ENCODE measurements at places on chromosomes 16 and 17.

- DNase-seq, result peak; percentile 21
These were observed 31.9 kb downstream of the CMC2 start for GRCh38 chr16:80974649-80975376.

DNA sequence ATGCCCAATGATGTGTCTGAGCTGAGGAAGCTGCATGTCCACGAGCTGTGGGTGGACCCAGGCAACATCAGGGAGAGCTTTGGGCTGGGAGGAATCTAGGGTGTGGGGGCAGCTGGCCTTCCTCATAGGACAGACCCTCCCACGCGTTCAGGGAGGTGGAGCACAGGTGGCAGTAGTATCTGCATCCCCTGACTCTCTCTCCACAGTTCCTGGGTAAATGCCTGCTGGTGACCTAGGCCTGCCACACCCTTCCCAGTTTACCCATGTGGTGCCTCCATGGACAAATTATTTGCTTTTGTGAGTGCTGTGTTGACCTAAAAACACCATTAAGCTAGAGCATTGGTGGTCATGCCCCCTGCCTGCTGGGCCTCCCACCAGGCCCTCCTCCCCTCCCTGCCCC lies 3.2 kb downstream of the HBM start:
- no peak for DNase-seq

- peak; percentile 59 for DNase-seq
These were observed 58.3 kb downstream of the RAI1 start for GRCh38 chr17:17739388-17740066.

DNA sequence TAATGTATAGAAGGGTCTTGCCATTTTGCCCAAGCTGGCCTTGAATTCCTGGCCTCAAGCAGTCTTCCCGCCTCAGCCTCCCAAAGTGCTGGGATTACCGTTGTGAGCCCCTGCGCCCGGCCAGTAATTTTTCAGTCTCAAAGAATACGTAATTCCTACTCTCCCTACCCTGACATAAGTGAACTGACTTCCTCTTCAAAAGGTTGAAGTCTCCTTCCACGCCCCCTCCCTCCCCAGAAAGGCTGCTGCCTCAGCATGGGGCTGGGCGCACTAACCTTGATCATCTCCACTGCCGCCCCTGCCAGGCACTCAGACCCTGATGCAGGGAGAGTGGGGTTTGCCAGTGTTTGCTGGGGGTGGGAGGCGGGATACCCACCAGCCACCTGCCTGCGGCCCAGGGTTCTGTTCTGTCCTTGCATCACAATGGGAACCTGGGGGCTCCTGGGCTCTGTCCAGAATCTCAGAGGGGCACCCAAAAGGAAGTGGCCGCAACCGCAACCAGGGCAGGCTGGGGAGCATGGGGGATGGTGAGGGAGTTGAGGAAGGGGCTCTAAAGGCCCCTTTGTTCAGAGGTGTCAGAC lies 27.5 kb downstream of the KIFC3 start:
- DNase-seq, result no peak

DNA sequence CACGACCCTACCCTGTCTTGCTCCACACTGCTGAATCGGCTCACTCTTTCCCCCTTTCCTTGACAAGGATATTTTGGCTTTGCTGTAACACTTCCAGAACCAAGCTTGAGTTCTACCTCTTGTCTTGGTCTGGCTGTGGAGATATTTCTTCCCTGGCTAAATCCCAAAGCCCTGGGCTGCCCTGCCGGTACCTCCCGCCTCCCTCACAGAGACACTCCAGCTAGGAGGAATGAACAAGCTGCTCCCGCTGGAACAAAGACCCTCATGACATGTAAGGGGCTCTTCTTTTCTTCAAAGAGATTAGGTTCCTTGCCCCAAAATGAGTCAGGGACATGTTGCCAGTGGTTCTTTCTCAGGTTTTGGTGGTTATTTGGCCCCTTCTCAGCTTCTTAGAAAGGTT lies 10.8 kb downstream of the INPP5K start:
- no peak for DNase-seq

- no peak for DNase-seq
These were observed 10.6 kb downstream of the RMI2 start for GRCh38 chr16:11355862-11356261.

DNA sequence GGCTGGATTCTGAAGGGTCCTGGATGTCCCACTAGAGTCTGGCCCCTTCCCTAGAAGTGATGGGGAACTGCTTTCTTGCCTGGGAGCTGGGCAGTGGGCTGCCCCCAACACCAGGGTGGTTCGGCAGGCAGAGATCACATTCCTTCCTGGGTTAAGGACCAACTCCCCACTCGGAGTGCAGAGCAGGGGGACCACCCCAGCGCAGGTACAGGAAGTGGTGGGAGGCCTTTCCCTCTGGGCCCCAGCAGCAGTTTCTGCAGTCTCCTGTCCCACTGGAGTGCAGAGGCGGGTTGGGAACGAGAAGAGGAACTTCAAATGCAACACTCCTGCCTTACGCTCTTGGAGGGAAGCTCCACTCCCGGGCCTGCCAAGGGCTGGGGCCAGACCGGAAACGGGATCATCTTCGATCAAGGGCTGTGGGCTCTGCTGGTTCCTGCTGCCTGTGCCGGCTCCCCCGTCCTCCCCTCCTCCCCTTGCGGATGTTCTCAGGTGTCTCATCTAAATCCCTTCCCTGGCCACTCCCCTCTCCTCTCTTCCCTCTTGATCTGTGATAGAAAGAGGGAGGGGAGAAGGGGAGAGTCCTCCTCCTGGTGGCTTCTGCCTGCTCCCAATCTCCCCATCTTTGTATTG lies 9.0 kb upstream of the NGFR start:
- no peak for DNase-seq

- DNase-seq, result peak; percentile 66
These were observed 12.7 kb upstream of the ARHGAP23 start for GRCh38 chr17:38415250-38416194.

DNA sequence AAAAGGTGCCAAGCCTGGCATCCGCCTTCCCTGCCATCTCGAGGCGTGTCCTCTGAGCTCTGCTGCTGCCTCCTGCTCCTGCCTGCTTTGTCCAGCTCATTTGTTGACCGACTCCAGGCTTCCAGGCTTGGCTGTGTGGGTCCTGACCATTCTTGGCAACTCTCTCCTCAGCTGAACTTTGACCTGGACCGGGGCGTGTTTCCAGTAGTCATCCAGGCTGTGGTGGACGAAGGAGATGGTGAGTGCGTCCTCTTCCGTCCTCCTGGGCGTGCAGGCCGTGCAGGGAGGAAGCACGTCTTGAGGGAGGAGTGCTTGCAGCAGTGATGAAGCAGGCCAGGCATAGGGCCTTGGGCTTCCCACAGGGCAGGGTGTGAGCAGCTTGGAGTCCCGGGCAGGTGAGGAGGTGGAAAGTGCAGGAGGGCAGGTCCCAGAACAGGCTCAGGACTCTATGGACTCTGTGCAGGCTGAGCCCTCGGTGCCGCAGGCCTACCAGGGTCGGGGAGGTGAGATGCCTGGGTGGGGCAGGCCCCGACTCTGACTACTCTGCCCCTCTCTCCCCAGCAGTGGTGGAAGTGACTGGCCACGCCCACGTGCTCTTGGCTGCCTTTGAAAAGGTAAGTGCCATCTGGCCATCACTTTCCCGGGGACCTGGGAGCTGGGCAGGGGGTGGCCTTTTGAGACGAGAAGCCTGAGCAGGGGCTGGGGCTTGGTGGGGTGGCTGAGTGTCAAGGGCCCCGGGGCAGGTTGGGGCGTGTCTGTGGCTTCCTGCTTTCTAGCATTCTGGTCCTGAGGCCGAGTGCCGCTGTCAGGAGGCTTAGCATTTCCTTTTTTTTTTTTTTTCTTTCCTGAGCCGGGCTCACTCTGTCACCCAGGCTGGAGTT lies 28.6 kb upstream of the NUDT16L1 start:
- no peak for DNase-seq

- DNase-seq, result peak; percentile 20
These were observed 23.7 kb downstream of the COX11 start for GRCh38 chr17:54944796-54945195.

GRCh38 chr16:26567356-26567755 lies 499.4 kb upstream of the C16orf82 start:
- DNase-seq, result no peak

DNA sequence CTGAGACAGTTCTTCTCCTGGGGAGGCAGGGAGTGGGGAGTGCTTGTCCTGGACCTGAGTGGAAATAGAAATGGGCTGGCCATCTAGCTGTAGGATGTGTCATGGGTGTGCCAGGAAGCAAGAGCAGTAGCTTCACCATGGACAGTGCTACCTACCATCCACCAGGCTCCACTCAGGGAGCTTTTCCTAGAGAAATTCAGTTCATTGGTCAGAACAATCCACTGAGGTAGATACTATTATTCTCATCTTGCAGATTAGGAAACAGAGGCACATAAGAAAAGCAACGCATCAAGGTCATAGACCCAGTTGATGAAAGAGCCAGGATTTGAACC lies 372.0 kb downstream of the SLC39A11 start:
- no peak for DNase-seq

DNA sequence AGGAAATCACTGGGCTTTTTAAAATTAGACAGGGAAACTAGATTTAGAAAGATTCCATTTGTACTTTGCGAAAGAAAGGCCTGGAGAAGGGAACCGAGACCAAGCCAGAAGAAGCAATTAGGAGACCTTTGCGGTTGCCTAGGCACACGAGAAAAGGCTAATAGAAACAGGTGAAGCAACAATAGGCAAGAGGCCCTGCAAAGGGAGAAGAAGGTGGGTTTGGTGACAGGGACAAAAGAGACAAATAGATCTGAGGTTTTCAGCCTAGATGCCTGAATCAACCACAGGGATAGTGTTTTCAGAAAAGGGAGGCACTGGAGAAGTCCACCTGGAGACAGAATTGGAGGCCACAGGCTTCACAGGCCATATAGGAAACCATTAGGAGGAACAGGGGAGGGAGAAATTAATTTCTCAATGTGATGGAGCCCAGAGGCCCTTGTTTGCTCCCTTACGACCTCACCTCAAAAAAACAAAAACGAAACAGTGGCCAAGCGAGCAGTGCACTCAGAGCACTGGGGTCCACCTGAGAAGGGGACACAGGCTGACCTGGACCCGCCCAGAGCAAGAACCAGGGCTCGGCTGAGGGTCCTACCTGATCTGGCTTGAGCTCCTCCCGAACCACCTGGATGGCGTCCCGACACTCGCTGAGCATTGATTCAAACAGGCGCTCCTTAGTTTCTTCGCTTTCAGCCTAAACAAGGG lies 22.3 kb downstream of the SRP68 start:
- DNase-seq, result no peak

DNA sequence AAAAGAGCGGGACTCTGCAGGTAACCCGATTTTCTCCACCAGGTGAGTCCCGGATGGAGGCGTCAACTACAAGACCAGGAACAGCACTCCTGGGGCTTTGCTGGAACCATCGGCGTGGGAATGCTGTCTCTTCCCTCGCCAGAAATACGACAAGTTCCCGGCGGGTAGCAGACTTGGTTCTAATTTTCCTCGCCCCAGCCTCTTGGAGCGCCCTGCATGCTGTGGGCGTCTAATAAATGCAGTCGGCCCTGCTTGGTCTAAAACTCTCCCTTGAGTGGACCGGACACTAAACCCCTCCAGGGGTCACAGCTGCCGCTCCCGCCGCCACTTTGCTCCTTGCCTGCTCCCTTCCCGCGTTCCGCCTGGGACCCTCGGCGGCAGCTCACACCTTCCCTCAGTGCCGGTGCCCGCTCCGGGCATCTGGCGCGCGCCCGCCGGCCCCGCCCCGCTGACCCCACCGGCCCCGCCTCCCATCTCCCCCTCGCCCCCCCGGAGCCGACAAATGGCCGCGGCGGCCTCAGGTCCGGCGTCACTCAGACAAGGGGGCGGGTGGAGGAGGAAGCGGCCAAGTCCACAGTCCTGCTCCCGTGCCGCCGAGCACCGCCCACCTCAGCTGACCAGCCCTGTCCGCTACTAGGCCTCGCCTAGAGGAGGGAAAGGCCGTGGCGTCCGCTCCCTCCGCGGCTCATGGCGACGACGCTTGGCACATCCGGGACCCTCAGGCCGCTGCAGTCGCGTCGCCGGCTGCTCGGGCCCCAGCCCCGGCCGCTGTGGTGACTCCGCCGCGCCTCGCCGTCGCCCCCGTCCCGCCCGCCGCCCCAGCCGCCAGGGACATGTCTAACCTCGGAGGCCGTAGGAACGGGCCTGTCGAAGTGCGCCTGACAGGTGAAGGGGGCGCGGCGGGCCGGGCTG lies 65.8 kb downstream of the KPNA2 start:
- DNase-seq, result peak; percentile 97

- DNase-seq, result no peak
These were observed 138.2 kb upstream of the ERCC4 start for GRCh38 chr16:13781575-13782338.

- DNase-seq, result no peak
These were observed 6.6 kb downstream of the UBE2I start for GRCh38 chr16:1316033-1316405.

DNA sequence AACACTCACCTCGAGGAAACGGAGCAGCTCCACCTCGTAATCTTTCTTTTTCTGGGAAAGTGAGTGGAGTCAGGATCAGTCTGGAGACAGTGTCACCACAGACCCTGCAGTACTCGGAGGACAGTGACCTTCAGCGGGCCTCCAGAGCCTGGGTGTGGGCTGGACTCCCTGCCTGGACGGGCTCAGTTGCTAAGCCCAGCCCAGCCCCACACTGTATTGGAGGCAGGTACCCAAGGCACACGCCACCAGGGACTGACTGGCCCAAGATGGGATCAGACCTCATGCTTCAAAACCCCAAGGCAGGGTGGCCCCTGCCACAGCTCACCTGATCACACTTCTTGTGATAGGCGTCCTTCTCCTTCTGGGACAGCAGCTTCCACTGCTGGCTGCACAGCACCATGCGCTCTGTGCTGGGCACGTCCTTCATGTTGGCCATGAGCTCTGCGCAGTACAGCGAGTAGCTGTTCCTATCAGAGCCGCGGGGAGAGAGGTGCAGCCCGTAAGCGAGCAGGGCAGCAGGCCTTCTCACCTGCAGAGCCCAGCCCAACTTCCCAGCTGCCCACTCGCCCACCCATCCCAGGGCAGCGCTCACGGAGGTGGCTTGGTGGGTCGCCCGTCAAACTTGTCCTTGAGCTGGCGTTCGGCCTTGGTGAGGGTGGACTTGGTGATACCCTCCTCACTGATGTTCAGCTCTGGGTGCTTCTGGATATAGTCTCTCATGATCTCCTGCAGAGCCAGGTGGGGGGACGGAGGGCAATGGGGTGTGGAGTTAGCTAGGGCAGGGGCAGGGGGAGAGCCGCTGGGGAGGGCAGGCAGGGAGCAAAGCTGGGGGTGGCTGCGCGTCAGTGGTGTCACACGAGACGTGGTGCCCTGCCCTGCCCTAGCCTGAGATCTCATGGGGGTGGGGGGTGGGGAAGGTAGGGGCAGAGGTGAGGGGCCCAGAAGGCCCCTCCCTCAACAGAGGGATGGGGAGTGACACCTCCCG lies 7.9 kb downstream of the UBTF start:
- DNase-seq, result no peak

GRCh38 chr16:28623172-28623711 lies 13.4 kb upstream of the SULT1A1 start:
- DNase-seq, result no peak

GRCh38 chr16:67456391-67457081 lies 24.4 kb downstream of the ATP6V0D1 start:
- peak; percentile 82 for DNase-seq

- DNase-seq, result no peak
These were observed 41.5 kb downstream of the LDHD start for GRCh38 chr16:75074920-75075687.
